Suppressor macrophage (primary cell): ENCODE measurements at places on chromosomes 16 and 17.
A peak's percentile ranks its signal among the peaks of the same experiment; 100 is the strongest.

DNA sequence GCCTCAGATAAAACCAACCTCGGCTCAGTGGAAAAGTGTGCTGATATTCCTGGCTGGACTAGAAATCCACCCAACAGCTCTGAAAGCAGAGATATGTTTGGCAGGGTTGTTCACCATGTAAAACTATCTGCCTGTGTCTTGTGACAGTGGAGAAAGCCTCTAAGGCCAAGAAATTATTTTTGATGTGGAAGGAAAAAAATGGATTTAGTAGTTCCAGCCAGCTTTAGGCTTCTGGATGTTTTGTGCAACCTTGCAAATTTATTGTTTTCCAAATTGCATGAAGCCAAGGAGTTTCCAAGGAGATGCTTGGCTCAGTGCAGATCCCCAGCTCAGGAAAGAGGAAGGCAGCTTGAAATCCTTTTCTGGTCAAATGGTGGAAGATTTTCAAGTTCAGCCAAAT is 31.6 kb downstream of the TEKT5 start:
- DNase-seq: no peak

DNA sequence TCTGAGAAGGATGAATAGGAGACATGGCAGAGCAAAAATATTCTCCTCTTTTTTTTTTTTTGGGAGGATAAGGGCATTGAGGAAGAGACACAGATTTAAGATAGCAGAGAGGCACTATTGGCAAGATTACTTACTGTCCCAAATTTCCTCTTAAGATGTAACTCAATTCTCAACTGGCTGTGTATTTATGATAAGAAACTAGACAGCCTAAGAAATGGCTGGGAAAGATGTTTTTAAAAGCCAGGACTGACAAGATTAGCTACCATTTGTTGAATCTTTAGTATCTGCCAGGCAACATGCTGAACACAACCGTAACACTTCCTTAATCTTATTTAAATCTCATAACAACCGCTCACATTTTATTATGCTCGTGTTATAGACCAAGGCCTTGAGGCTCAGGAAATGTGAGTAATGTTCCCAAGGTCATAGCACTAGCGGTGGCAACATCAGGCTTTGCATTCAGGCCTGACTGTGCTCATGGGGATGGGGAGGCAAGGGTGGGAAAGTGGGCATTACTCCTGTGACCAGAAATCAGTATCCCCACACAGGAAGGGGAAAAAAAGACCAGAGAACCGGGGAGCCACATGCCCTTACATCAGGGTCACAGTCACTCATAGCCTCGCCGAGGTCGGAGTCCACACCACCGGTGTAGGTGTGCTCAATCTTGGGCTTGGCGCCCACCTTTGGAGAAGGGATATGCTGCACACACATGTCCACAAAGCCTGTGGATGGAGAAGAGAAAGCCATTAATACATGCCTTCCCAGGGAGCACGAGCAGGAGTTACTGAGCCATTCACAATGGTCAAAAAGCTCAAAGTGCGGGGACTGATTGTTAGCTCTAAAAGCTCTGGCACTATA is 15.6 kb downstream of the HIGD1B start:
- no peak for DNase-seq

DNA sequence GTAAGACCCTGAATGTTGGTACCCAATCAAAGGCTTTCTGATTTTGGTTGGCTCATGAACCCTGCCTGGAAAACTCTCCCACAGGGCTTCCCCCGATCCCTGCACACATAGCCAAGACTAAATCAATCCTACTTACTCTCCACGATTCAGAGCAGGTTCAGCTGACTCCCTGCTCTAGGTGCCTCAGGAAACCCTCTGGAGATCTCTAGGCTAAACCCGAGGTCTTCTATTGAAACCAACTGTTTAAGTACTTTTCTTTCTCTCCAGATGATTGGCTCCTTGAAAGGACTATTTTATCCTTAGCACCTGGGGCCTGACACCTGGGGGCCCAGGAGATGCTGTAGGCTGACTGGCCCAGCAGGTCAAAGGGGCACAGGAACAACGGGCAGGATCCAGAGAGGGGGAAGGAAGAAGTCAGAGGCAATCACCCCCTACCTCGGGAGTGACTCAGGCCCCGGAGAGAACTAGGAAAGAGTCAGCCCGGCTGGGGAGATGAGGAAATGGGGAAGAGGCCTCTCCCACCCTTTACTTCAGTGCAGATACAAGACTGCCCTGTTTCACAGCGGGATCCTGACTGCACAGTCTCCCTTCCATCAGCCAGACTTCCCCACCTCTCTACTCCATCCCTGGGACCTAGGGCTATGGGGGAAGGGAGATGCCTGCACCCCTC is 2.0 kb downstream of the TBC1D10B start:
- DNase-seq: peak; percentile 83

DNA sequence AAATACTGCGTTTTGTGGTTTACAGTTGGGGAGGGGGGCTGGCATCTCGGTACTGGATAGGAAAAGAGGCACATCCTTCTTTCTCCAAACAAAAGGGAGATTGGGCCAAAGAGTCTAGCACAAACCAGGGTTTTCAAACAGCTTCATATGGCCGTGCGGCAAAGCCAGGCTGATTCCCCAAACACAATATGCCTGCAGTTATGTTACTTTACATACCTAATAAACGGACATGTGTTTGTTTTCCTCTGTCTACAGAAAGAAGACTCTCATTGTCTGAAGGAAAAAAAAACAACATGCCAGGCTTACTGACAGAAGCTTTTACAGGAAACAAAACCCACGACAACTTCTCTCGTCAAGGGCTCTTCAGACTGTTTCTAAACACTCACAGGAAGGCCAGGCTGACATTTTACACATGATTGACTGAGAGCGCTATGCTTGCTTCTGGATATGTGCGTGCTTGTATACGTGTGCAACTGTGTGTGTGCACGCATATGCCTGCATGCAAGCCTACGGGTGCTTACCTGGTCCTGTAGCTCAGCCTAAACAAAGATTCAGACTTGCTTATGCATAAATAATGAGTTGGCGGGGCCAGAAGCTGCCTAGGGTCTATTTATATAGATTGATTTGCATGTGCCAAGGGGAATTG is 461.0 kb upstream of the C16orf82 start:
- DNase-seq: no peak

GRCh38 chr17:78040440-78041385 is 82.2 kb downstream of the TNRC6C start:
- DNase-seq: peak; percentile 57

DNA sequence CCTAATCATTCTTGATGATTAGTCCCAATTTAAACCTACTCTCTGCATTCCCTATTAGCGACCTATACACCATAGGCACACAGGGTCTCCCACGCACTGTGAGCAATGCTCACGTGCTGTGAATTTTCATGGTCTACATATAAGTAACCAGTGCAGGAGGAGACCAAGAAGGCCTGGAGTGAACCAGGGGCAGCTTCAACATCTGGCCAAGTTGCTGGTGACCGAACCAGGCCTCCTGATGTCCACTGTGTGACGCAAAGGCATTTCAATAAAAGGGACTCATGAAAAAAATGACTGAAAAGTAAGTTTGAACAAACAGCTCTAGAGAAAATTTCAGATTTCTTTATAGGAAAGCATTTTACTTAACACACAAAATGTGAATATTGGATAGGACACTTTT is 107.0 kb downstream of the ZFHX3 start:
- DNase-seq: peak; percentile 16

DNA sequence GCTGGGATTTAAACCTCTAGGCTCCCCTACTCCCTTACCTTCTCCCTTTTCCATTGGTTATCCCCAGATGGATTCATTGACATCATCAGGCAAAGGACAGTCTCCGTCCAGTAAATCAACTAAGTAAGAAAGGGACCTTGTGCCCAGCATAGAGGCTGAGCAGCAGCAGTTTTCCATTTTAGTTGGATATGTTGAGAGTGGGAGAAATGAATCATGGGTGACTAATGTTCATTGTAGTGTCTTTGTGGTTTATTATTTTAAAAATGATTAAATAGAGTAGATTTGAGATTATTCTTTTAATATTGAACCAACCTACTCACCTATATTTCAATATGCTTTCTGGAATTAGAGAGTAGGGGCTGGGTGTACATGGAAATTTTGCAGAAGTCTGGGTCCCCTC is 99.4 kb upstream of the CACNG3 start:
- DNase-seq: no peak

DNA sequence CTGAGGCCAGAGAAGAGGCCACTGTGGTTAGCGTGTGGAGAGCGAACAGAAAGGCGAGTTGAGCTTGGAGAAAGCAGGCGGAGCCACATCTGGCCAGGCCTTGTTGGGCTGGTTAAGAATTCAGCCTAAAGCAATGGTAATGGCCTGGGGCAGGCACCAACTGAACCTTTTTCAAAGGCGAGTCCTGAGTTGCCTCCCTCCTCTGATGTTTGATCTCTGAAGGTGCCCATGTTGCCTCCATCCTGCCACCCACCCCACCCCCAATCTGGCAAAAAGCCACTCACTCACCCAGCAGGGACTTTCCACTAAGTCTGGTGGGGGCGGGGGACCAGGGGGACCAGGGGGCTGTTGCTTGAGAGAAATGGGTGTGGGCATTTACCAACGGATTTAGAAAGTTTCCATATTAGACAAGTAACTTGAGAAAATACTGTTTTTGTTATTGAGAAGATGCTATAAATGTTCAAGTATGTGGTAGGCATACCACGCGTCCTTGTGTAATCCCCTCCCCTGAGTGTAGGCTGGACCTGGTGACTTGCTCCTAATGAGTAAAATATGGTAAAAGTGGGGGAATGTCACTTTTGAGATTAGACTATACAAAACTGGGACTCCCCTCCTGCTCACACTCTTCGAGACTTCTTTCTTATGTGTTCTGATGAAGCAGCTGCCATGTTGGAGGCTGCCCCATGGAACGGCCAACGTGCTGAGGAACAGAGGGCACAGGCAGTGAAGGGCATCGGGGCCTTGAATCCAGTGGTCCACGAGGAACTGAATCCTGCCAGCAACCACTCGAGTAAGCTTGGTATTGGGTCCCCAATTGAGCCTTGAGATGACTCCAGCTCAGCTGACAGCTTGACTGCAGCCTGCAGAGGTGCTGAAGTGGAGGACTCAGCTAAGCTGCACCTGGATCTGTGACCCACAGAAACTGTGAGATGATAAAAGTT is 29.9 kb upstream of the TNS4 start:
- no peak for DNase-seq

DNA sequence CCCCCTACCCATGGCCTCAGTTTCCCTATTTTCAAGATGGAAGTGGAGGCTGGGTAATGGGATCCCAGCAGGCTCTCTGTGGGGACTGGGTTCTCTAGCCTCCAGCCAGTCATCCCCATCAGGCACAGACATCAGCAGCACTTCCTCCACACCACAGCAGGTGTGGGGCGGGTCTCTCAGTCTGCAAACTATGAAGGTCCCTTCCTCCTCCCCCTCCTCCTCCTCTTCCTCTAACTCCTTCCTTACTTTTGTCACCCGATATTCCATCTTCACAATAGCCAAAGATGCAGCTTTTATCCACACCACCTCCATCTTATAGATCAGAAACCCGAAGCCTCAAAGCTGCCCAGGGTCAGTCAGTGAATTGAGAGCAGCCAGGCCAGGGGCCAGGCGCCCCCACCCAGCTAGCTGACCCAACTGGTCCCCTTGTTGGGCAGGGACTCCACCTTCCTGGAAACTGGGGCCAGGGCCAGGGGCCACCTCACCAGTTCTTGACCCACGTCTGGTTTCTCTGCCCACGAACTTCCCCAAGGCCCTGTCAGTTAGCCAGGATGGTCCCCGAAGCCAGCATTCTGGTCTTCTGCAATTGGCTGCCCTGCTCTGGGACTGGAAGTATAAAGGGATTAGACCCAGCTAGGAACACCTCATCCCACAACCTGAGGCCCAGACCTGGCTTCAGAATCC is 2.5 kb downstream of the FAM83G start:
- no peak for DNase-seq

GRCh38 chr17:78124081-78124835 is 4.3 kb downstream of the TMC6 start:
- peak; percentile 78 for DNase-seq

DNA sequence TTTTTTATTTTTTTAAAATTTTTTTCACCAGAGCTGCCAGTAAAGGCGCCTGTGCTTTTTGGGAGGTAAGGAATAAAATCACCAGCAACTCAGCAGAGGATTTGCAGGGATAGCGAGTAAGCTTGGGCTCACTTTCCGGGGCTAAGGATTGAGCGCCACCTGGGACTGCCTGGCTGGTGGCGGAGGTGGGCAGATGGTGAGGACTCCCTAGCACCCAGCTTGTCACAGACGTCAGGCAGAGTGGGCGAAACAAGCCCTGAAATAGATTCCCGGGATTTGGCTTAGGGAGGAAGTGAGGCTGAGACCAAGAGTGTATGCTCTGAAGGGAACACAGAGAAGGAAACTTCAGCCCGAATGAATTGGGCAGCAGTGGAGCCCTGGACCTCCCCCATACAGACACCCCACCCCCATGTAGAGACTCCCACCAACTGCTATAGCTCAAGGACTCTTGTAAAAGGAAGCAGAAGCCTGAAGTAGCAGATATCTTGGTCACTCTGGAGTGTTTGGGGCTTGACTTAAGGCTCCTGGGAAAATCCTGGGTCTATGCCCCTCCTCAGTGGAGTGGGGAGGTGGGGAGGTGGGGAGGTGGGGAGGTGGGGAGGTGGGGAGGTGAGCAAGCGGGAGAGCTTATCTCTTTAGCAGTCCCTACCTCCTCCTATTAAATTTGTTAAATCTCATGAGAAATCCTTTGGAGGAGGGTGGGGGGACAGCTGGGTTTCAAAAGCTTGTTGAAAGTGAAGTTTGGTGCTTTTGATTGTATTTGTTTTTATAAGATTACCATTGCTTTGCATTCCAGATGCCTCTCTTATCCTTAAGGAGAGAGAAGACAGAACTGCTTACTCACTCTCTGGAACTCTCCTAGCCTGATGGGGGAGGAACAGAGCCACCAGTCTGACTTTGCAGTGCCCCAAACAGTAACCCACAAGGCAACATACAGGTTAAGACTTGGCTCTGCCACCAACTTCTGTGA is 8.2 kb downstream of the ARL4D start:
- DNase-seq: no peak

DNA sequence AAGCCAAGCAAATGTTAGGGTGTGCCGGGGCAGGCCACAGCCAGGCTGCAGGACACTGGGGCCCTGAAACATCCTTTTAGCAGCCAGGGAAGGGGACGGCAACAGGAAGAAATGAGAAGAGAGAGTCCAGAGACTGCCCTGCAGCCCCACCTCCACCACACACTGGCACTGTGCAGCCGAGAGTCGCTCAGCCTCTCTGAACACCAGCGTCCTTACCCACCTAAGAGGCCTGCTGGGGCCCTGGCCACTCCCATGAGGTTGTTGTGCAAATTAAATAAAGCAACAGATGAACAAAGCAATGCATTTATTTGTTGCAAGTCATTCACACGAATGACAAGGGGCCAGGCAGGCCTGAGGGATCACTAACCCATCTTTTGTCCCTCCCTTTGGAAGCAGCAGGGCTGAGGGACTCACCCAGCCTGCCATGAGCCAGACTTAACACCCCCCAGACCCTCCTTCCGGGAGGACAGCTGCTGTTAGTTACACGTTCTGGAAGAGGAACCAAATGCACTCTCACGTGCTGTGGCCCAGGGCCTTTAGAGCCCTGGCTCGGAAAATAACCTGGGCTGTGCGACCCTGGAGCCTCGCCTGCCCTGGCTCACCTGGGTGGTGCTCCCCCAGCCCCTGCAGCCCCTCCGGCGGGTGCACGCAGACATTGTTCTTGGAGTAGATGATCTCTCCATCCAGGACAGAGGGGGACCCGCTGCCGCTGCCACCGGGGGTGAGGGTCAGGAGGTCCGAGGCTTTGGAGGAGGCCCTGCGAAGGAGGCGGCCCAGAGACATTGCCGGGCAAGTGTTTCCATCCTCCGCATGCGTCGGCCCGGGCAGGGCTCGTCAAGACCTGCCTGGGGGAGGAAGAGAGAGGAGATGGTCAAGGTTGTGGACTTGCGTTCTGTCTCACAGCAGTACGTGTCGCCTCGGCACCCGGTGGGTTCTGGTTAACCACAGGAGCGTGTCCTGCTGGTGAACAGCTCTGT is 22.6 kb downstream of the TBC1D16 start:
- no peak for DNase-seq

- no peak for DNase-seq
Observed at GRCh38 chr16:65071433-65072311, 50.2 kb downstream of the CDH11 start.
